ENCODE measurements at places on chromosomes 4 and X.

- DNase-seq, result no peak
Observed at GRCh38 chr4:169337510-169337909, 66.8 kb upstream of the SH3RF1 start.

GRCh38 chrX:118225711-118226428 is 109.3 kb upstream of the KLHL13 start:
- no peak for DNase-seq

GRCh38 chr4:90207887-90208454 is 80.8 kb downstream of the CCSER1 start:
- DNase-seq, result no peak

- DNase-seq, result no peak
Observed at GRCh38 chr4:175935016-175935661, 123.1 kb upstream of the GPM6A start.

DNA sequence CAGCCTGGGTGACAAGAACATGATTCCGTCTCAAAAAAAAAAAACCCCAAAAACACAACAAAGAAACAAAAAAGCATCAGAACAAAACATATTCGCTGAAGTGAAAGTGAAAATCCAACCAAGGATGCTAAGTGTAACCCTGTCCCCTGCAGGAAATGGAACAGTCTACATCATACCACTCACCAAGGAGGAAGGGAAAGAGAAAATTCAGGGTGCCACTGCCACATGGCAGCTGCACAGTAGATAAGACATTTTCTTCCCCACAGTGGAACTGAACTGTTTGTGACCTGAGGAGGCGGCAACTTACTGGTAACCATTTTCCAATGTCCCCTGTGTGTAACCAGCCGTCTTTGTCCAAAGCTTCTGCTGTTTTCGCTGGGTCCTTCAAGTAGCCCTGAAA is 28.2 kb upstream of the CENPU start:
- no peak for DNase-seq

- DNase-seq, result no peak
Observed at GRCh38 chr4:184362396-184362795, 112.0 kb downstream of the IRF2 start.

DNA sequence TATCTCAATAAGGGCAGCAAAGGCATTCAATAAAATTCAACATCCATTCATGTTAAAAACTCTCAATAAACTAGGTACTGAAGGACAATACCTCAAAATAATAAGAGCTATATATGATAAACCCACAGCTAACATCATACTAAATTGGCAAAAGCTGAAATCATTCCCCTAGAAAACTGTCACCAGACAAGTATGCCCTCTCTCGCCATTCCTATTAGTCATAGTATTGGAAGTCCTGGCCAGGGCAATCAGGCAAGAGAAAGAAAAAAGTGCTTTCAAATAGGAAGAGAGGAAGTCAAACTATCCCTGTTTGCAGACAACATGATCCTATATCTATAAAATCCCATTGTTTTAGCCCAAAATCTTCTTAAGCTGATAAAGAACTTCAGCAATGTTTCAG is 116.8 kb downstream of the TENT5D start:
- no peak for DNase-seq

- DNase-seq, result no peak
Observed at GRCh38 chr4:134754301-134755019, 552.9 kb upstream of the PABPC4L start.

DNA sequence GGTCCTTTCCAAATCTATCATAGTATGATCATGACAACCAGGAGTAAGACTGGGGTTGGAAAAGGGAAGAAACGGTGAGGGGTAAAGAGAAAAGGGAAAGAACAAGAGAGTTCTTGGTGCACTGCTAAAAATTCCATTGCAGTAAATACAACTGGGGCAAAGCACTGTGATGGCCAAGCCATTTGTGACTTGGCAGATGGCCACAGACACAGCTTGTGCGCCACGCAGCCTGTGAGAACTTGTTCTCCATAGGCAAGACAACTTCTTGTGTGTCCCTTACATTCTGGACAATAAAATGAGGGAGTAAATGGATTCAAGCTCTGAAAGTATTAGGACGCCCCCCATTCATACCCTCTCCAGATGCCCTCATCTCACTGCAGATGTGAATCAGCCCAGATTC is 10.9 kb downstream of the MFAP3L start:
- DNase-seq, result no peak

DNA sequence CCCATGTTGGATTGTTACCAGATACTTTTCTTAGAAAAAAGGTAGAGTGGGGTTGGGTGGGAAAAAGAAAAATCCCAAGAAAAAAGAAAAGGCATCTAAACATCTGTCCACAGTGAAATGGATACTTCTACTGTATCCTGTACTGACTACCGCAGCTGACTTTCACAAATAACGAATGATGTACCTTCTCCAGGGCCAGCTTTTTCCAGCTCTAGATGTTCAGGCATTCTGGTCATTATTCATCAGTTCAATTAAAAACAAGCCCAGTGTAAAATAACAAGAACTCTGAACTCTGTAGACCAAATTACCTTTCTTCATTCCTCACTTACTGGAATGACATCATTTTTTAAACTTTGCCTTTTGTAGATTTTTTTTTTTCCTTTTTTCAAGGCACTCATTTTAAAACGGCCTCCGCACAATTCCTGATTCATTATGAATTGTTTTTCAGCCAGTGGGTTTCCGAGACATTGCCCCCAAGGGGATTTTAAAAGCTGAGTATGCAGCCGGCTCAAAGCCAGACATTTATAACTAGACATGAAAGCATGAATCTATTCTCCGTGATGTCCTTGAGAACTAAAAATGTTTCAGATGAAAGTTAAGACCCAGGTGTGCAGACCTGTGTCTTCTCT is 113.5 kb downstream of the PRKX start:
- no peak for DNase-seq

Data from lower lobe of right lung (tissue), 2 donors.